ENCODE measurements at places on chromosomes 2 and 18. TPM values are rescaled to one million over a fixed set of nuclear protein-coding genes. Genes with fewer than 3 reads are reported as not detected.
A peak's percentile ranks its signal among the peaks of the same experiment; 100 is the strongest.

DNA sequence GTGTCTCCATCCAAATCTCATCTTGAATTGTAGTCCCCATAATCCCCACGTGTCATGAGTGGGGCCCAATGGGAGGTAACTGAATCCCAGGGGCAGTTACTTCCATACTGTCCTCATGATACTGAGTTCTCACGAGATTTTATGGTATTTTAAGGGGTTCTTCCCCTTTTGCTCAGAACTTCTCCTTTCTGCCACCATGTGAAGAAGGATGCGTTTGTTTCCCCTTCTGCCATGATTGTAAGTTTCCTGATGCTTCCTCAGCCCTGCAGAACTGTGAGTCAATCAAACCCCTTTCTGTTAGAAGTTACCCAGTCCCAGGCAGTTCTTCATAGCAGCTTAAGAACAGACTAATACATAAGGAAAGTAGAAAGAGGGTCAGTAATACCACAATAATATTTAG, 480.4 kb downstream of the KCNJ3 start:
- no peak for DNase-seq
- no peak overlapping the region for H3K4me3 ChIP-seq
- no peaks in the 10 kb centered on the region for H3K27me3 ChIP-seq
- H3K4me1 ChIP-seq, result no peaks in the 10 kb centered on the region

DNA sequence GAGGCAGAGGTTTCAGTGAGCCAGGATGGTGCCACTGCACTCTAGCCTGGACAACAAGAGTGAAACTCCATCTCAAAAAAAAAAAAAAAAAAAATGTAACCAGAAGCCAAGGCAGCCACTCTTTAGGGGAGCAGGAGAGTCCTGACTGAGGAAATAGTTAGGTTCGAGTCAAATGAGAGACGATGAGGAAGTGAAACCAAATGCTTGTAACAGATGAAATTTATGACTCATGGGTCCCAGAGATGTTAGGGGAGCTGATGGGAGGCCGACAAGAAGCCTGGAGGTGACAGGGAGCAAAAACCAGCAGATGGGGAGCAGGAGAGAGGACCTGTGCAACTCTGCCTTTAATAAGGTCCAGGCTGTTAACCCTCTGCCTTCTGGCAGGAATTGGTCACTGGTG, 756.1 kb upstream of the DDX18 start:
- no peak overlapping the region for H3K4me3 ChIP-seq
- no peaks in the 10 kb centered on the region for H3K27me3 ChIP-seq
- H3K4me1 ChIP-seq, result no peaks in the 10 kb centered on the region
- DNase-seq, result no peak
- no peaks in the 10 kb centered on the region for H3K36me3 ChIP-seq
- no peak overlapping the region for H3K27ac ChIP-seq

- H3K4me1 ChIP-seq, result peaks cover 25% of the 10 kb centered on the region
- DNase-seq, result peak; percentile 89
- H3K27ac ChIP-seq, result no peak overlapping the region
- H3K36me3 ChIP-seq, result no peaks in the 10 kb centered on the region
These were observed 593 bp upstream of the SDC1 start for GRCh38 chr2:20225294-20226151.

DNA sequence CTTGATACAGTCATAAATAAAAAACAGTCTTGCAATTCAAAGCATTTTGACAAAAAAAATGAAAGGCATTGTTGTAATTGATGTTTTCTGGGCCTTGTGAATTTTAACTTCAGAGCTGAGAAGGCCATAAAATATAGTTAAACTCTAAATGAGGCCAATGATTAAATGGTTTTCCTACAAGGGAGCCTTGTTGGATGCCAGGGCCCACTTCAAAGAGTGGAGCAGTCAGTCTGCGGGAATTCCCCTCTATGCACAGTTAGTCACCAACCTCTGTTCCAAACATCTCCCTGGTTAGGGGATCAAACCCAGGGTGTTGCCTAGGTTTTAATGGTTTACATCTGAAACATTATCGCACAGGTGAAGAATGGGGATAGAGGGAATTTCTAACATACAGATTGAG, 143.4 kb downstream of the NCKAP5 start:
- H3K4me1 ChIP-seq, result peaks cover 24% of the 10 kb centered on the region
- H3K27ac ChIP-seq, result no peak overlapping the region
- no peaks in the 10 kb centered on the region for H3K36me3 ChIP-seq
- no peaks in the 10 kb centered on the region for H3K27me3 ChIP-seq

DNA sequence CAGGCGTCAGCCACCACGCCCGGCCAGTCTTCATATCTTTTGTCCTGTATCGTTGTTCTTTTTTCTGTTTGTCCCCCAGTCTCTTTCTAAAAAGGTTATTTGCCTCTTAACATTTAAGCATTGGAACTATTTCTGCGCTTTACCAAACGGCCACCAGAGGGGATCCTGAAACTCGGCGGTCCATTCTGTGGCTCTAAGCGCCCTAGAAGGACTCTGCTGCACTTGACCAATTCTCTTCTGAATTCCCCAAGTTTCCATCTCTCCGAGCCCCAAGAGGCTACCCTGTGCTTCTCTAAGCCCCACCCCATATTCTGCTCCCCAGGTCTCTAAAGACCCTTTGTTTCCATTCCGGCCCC, 33.1 kb upstream of the REG3G start:
- H3K4me1 ChIP-seq, result no peaks in the 10 kb centered on the region
- H3K27ac ChIP-seq, result no peak overlapping the region
- peaks cover 62% of the 10 kb centered on the region for H3K27me3 ChIP-seq
- peak; percentile 66 for DNase-seq
- peak overlapping the region; percentile 57 for H3K4me3 ChIP-seq
- H3K36me3 ChIP-seq, result no peaks in the 10 kb centered on the region

DNA sequence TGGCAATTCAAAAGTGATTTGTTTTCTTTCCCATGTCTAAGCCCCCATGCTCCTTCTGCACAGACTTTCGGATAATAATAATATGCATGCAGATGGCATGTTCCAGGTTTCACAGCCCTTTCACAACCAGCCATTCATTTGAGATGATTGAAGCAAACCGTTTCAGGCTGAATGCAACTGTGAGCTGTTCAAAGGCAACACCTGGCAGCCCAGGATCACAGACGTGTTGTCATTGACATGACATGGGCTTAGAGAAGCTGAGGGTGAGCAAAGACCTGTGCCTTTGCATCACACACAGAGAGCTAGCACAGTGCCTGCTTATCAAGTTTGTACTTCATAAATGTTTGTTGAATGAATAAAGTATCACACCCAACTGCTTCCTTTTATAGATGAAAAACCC, 12.4 kb upstream of the ERMN start:
- no peak overlapping the region for H3K4me3 ChIP-seq
- DNase-seq, result no peak
- H3K27me3 ChIP-seq, result no peaks in the 10 kb centered on the region
- H3K4me1 ChIP-seq, result no peaks in the 10 kb centered on the region
- no peak overlapping the region for H3K27ac ChIP-seq
- no peaks in the 10 kb centered on the region for H3K36me3 ChIP-seq

- peaks cover 13% of the 10 kb centered on the region for H3K4me1 ChIP-seq
- H3K27ac ChIP-seq, result no peak overlapping the region
- H3K36me3 ChIP-seq, result no peaks in the 10 kb centered on the region
These were observed 33.8 kb upstream of the CYP1B1 start for GRCh38 chr2:38109732-38110181.

NDC80 gene
- 69.3 TPM for total RNA-seq

CXCR2 gene
- not detected for total RNA-seq

Data from neural progenitor cell (in vitro differentiated cells).